Cortex of kidney (tissue), 1 donor: ENCODE measurements at places on chromosomes 5 and 9.

DNA sequence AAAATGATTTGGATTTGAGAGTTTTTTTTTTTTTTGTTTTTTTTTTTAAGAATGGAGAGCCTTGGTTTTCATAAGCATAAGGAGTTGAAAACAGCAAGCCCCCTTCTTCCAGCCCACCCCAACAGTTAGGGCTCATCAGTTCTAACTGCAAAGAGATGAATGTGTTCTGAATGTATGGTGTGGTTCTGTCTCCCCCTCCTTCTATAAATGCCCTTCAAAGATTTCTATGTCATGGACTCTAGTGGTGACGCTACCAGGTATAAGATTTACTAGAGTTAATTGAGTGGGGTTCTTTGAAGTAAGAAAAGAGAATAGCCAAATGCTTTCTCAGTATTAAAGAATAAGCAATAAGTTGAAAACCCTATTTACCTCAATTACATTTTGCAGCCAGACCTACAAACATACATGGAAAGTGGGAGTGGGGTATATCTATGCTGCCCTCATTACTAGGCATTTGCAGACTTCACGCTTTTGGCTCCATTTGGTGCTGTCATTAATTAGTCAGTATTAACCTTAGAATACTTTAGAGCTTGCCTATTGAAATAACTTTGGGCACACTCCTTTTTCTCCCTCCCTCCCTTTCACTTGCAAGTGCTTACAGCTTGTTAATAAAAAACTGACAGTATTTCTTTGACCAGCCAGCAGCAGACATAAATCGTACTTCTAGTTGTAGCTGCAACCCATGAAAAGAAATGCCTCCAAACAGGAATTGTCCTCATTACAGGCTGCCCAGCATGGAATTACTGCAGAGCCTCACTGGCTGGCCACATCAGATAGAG lies 667.2 kb upstream of the ZNF608 start:
- DNase-seq, result no peak

DNA sequence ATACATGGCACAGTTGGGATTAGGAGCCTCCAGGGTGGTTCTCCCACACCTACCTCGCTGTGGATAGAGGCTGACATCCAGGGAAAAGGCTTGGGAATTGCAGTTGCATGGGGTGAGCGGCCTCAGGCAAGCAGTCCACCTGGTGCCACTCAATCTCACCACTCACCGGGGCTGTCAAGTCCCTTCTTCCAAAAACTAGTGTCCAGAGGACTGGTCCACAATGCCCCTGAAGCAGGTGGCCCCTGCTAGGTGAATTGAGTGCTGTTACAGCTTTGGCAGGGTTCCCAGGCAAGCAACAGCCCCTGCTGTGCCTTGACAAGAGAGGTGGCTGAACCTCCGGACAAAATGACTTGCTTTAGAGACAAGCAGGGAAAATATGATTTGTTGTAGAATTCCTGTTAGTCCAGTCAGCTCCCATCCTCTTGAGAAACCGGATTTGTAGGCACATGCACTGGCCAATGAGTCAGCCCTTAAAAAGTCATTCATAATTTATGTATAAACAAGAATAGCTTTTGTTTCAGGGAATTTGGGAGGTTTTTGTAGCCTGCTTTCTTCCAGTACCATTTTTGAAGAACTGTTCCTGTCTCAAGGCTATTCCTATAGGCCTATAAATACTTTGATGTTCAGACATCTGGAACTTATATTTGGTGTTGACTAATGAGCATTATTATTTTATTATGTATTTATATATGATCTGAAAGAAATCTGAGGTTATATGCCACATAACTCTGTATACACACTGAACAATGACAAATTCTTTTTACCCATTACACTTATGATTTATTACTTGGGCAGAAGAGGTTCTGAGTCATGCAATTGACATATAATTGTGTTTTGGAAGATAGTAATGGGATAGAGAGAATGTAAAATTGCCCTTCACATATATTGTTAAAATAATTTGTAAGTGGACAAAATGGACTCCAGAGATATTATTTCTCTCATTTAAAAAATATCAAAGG lies 411.1 kb downstream of the ACTL7B start:
- no peak for DNase-seq

DNA sequence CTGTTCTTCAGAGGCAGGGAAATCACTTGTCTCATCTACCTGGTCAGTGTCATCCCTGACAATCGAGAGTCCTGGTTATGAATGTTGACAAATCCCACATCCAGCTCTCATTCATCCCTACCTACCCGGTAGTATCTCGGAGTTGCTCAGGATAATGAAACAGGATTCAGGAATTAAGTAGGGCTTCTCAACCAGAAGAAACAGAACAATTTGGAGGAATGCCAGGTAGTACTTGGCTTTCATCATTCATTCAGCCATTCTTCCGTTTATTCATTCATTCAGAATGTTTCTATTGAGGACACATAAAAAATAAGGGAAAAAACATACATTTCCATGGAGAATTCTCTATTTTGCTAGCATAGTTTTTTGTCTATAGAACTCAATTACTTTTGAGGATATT lies 195.0 kb downstream of the ARHGEF28 start:
- no peak for DNase-seq

DNA sequence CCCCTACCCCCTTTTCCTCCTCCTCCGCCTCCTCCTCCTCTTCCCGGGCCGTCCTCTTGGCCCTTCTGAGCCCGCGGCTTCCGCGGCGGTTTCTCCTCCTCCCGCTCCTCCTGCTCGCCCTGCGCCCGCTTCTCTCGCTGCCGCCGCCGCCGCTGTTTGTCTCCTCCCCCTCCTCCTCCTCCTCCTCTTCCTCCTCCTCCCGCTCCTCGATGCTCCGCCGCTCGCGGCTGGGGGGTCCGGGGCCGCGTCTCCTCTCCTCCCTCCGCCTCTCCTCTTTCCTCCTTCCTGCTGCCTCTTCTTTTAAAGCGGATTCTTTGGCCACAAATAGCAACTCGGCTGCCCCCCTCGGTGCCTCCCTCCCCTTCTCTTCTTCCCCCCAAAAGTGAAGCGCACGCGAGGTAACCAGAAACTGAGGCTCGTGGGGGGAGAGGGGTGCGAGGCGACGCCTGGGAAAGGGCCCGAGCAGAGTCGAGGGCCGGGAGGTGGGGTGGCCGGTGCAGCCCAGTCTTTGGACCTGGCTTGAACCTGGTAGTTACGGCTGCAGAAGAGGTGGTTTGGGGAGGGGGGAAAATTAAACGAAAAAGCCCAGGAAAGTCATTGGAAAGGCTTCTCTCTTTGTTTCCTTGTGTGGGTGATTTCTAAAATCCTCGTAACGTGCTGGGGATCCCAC lies 1058.5 kb upstream of the DMAC1 start:
- DNase-seq, result no peak

GRCh38 chr5:102668220-102668932 lies 86.7 kb upstream of the PAM start:
- no peak for DNase-seq

- DNase-seq, result no peak
Observed at GRCh38 chr5:181020688-181021087, 19.4 kb upstream of the BTNL9 start.

GRCh38 chr9:2593744-2594143 lies 27.8 kb upstream of the VLDLR start:
- DNase-seq, result no peak

DNA sequence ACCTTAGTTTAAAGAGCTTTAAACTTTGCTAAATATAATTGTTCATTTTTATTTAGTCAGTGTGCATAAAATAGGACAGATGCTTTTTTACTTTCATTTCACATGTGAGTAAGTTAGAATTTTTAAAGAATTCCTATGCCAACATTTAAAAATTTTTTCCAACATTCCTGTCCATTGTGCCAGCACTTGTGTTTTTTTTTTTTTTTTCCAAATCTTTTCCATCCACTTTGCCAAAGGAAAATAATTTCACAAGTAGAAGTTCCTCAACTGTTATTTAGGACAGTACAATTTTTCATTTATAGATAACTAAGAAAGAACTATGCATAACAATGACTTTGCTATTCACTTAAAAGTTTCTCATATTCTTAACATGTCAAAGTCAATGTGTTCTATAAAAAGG lies 189.5 kb downstream of the ADAMTS6 start:
- DNase-seq, result no peak

GRCh38 chr5:136311999-136312398 lies 53.3 kb downstream of the TRPC7 start:
- no peak for DNase-seq

GRCh38 chr9:37146410-37146809 lies 26.0 kb downstream of the ZCCHC7 start:
- DNase-seq, result no peak
